Hepatocyte (in vitro differentiated cells): ENCODE measurements at places on chromosomes 7 and 10.
A peak's percentile ranks its signal among the peaks of the same experiment; 100 is the strongest.

- no peak for DNase-seq
Measured at GRCh38 chr7:71300603-71301002, 168.7 kb downstream of the GALNT17 start.

GRCh38 chr7:1961701-1962276, 271.0 kb downstream of the MAD1L1 start:
- no peak for DNase-seq

- DNase-seq = no peak
Measured at GRCh38 chr10:52875336-52875735, 102.8 kb upstream of the MBL2 start.

- no peak for DNase-seq
Measured at GRCh38 chr7:110827287-110827855, 263.6 kb upstream of the LRRN3 start.

- no peak for DNase-seq
Measured at GRCh38 chr10:44348496-44348895, 36.4 kb downstream of the CXCL12 start.

DNA sequence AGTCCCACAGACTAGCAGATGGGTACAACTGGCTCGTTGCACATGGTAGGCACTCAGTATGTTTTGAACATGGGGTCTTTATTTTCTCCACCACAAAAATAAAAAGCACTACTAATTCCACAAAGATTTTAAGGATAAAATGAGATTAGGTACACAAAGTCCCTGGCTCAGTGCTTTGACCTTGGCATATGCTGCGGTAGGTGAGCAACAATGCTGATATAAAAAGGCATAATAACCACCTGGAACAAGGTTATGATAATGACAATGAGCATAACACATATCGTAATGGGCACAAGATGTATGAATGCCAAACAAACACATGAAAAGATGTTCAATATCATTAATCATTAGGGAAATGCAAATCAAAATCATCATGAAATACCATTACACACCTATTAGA, 26.9 kb downstream of the SGMS1 start:
- DNase-seq = no peak

GRCh38 chr10:70379581-70380176, 2.7 kb downstream of the LRRC20 start:
- no peak for DNase-seq

DNA sequence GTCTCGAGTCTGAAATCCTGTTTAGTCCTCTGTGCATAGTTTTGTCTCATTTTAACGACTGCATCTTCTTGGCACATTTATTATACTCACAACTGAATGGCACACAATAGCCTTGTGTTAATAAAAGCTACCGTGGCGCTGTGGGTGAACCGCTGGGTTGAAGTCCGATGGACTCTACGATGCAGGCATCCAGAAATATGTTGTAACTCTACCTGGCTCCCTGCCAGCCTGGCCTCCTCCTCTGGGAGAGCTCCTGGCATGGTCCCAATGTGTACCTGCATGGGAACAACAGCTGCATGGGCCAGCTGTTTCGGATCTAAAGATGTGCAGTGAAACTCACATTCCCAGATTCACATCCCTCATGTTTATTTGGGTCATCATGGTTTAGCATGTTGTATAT, 3.7 kb upstream of the DPYSL4 start:
- peak; percentile 75 for DNase-seq

DNA sequence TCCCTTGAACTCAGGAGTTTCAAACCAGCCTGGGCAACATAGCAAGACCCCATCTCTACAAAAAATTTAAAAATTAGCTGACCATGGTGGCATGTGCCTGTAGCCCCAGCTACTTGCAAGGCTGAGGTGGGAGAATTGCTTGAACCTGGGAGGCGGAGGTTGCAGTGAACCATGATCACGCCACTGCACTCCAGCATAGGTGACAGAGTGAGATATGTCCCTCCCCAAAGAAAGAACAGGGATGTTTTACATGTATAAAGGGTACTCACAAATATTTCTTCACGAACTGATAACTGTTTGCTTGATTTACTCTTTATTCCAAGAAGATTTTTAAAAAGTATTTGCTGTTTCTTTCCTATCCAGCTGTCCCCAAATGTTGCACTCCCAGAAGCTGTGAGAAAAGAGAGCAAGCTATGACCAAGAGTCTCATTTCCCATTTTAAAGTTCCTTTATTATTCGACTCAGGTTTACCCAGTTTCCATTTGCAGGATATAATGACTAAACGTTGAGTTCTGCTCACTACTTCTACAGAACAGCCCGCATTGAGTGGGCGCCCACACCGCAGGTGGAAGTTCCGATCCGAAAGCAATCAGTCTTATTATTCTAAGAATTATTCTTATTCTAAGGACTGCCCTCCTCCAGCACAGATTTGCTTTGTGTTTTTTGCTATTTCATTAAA, 90.7 kb downstream of the APBB1IP start:
- DNase-seq = no peak

- DNase-seq = no peak
Measured at GRCh38 chr7:868189-868486, 8.2 kb upstream of the GET4 start.

DNA sequence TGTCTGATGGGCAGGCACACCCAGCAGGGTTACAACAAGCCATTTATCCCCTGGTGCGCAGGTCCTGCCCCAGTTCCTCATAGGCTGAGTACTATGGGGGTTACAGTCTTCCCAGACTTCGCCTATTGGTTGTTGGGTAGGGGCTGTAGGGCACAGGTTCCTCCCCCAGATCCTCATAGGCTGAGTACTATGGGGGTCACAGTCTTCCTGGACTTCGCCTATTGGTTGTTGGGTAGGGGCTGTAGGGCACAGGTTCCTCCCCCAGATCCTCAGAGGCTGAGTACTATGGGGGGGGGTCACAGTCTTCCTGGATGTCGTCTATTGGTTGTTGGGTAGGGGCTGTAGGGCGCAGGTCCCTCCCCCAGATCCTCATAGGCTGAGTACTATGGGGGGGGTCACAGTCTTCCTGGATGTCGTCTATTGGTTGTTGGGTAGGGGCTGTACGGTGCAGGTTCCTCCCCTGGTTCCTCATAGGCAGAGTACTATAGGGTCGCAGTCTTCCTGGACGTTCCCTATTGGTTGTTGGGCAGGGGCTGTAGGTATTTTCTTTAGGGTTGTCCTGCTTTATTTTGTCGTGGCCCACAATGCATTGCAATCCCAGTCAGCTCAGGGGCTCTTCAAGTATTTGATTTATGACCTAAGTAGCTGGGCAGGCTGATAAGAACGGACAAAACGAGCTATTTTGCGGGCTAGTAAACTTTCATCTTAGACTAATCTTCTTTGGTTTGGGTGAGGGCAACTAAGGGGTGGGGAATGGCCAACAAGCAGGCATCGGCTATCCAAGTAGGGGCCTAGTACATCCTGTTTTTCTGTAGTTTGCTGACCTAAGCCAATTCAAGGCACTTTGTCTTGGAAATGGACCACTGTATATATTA, 3.4 kb downstream of the LRRC27 start:
- DNase-seq = no peak

DNA sequence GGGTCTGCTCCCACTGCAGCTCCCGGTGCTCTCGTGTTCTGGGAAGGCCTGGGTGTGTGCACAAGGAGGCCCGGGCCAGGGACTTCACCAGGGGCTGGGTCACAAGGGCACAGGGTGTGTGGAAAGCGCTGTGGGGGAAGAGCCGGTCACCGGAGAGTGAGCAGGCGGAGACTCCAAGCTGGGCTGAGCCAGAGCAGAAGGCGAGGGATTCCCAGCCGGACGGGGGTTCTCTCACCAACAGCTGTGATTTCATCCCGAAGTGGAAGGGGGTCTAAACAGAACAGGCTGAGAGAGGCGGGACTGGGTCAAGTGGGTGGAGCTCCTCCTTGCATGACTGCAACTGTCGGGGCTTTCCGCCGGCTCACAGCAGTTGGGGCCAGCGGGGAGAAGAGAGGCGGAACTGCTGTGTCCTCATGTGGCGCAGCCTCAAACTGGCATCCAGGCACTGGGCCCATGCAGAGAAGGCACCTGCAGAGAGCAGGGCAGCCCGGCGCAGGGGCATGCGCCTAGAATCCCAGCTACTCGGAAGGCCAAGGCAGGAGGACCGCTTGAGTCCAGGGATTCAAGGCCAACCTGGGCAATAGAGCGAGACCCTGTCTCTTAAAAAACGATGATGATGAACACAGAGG, 7.6 kb upstream of the ORAI2 start:
- no peak for DNase-seq

- DNase-seq = no peak
Measured at GRCh38 chr10:49282306-49282705, 16.7 kb upstream of the C10orf71 start.

DNA sequence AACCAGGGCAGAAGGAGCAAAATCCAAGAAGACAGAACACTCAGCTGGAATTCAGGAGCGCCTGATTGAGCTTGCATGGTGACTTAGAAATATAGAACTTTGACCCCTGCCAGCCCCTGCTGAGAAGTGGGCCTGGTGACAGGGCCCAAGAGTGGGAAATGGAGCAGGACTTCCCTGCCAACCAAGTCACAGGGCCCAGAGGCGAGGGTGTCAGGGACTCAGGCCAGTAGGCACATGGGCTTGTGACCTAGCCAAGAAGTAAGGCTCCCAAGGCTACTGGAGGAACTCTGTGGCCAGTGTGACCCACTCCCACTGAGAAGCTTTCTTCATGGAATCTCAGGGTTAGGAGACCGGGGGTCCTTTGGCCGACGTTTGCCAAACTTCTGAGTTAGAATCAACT, 31.9 kb downstream of the LRRC20 start:
- DNase-seq = no peak

DNA sequence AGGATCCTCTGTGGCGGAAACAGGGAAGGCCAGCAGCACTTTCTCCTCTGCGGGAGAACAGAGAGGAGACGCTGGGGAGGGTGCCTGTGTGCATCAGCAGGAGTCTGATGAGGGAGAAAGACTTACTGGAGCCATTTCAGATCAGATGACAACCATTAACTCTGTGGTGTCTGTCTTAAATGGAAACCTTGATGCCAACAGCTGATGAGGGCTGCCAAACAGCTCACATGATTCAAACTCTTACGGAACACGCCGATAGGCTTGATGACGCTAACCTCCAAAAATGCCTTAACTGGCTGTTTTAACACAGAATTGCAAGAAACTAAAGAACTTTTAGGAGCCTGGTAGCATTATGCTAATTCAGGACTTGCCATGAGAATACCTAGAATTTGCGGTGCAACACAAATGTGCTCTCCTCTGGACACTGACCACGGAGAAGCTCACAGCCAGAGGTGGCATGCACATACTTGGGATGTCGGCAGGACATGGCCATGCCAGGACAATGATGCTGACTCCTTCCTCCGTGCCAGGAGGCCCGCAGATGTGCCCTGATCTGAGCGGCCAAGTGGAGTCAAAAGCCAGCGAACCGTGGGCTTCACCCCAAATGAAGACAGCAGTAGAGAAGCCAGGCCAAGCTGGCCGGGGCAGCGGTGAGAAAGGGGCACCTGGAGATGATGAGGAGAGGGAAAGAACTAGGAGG, 154.9 kb downstream of the ZMYND11 start:
- DNase-seq = no peak

DNA sequence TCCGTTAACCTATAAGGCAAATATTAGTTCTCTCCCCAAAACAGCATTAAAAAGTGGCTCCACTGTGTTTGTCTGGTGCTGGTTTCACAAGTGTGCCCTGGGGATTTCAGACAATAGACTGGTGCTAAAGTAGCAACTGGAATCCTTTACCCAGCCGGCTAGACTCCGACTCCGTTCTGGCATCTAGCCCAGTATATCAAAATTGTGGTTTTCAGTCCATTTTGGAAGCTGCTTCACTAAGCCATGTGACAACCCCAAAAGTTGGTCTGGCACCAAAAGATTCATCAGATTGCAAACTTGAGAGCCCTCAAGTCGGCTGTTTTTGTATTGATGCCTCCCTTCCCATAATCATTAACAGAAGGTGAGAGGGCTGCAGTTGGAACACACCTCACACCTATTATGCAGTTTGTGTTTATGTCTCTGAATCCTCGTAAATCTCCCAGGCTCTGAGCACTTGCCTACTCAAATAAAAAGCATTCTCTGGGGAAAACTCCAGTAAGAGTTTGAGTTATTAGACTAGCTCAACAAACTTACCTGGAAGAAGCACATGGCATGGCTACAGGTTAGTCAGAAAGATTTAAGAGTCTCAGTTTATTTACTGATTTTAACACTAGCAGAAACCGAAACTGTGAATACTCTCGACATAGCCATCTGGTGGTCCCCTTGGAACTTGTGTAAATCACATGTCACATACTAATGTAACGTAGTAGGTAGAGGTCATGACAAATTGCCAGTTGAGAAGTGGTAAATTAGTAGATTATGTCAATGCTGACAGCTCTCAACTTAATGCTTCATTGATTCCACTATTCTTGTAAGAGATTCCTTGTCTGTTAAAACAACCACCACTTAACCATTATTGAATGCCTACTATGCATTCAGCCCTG, 14.8 kb upstream of the WNT16 start:
- DNase-seq = peak; percentile 48

DNA sequence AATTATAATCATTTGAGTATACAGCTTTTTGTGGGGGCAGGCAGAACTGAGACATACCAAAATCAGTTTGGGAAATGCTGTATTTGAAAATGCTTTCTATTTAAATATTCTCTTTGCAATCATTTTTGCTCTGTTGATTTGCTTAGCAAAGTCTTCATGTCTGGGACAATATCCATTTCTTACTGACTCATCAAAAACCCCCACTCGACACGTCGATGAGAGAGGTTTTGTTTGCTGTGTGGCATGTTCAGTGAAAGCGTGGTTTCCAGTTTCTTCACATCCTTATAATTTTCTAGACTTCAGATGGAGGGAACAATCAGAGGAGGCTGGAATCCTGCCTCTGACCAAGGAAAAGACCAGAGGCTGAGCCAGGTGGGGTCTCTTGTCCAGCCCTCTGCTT, 28.9 kb downstream of the HTRA1 start:
- DNase-seq = no peak

GRCh38 chr7:131012477-131013031, 278.5 kb upstream of the KLF14 start:
- no peak for DNase-seq

DNA sequence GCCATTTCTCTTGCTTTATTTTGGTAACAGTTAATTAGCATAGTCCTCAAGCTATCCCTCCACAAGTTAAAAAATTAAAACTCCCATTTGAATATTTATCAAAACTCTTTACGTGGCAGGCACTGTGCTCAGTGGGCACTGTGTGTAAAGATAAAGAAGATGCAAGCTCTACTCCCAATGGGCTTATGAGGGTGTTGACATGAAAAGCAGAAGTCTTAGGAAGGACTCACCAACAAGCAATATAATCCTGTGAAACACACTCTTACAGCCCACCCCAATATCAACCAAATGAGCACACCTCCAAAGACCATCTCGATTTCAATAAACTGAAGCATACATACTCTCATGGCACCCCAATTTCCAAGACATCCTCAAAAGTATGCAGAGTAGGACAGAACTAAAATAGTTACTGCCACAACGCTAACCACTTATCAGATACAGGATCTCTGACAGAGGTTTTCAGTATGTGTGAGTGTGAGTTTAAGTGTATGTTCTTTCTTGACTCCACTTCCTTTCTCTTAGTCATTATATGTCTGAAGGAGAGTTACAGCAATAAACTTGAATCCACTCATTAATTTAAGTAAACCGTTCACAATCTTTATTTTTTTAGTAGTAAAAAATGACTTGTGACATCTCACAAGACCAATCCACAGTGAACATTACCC, 120.0 kb downstream of the PDE1C start:
- no peak for DNase-seq
